Dorsolateral prefrontal cortex (tissue), 122 donors: ENCODE measurements at places on chromosomes 4 and X.

GRCh38 chr4:17188547-17189400 is 290.3 kb upstream of the LDB2 start:
- DNase-seq: no peak

- DNase-seq: no peak
Observed at GRCh38 chr4:174398728-174399127, 115.0 kb downstream of the CEP44 start.

DNA sequence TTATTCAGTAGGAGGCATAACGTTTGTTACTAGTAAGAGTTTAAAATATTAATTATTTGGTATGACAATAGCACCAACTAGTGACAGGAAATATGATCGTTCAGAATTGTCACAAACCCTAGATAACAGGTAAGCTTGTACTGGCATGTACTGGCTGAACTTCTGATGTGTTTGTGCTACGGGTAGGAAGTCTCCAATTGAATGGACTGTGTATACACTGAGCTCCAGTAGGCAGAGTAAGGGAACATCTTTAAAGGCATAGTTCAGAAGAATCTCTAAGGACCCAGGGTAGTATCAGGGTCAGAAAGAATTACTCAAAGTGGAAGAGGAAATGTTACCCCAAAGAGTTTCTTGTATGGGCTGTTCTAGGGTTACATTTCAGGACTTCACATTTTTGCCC is 230.4 kb downstream of the EDA2R start:
- DNase-seq: no peak

DNA sequence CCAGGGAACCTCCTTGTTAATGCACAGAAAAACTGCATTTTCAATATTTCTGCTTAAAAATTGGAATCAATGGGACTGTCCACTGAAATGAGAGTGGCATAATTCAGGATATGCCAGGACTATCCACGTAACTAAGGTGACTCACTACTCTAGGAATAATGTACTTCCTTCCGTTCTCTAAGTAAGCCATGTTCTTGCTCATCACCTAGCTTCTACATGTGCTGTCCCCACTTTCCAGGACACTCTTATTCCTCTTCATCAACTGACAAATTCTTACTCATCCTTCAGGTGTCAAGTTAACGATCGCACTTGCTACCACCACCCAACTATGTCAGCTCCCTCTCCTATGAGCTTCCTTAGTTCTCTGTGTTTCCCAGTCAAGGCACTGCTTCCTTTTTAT is 342.8 kb upstream of the F9 start:
- no peak for DNase-seq

- no peak for DNase-seq
Observed at GRCh38 chr4:5018603-5019002, 655 bp downstream of the CYTL1 start.
